ENCODE measurements at places on chromosomes 7 and 10.

DNA sequence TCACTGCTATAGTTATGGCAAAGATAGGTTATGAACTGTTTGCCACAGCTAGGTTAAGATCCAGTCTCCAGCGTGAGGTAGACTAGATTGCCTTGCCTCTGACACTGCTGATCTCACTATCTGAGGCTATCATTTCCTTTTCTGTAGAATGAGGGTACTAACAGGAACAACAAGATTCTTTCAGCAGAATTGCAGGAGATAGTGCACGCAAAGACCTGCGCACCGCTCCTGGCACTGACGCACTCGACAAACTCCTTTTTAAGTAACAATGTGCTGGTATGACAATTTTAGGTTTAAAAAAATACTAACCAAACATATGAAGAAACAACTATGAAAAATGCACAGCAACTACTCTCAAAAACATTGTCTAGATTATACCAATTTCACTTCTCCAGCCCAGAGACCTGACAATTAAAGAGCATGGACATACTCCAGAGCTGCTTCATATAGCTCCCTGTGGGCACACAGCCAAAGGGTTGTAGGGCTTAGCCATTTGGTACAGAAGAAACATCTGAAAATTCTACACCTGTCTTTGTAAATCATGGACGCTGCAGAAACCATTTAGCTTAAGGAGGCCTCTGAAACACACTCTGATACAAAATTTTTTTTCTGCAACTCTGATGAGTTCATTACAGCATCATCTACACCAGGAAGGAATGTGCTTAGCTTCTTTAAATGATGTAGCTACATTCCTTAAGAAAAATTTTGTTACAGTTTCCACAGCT, 7.8 kb downstream of the ADAM12 start:
- DNase-seq, result no peak

GRCh38 chr7:37018954-37019353, 294.7 kb upstream of the AOAH start:
- no peak for DNase-seq

DNA sequence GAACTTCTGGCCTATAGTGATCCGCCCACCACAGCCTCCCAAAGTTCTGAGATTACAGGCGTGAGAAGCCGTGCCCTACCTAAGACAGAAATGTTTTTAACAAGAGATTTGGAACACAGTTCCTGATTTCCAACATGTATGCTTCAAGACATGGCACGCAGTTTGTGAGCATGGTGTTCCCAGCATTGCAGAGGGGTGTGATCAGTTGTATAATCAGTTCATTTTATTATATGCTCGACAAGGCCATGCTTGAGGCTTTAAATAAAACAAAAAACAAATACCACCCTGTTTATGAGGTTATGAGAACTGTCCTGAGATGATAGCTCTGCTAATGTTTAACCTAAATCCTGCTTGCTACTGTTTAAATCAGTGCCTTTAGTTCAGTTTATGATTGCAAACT, 60.2 kb downstream of the TASOR2 start:
- no peak for DNase-seq

DNA sequence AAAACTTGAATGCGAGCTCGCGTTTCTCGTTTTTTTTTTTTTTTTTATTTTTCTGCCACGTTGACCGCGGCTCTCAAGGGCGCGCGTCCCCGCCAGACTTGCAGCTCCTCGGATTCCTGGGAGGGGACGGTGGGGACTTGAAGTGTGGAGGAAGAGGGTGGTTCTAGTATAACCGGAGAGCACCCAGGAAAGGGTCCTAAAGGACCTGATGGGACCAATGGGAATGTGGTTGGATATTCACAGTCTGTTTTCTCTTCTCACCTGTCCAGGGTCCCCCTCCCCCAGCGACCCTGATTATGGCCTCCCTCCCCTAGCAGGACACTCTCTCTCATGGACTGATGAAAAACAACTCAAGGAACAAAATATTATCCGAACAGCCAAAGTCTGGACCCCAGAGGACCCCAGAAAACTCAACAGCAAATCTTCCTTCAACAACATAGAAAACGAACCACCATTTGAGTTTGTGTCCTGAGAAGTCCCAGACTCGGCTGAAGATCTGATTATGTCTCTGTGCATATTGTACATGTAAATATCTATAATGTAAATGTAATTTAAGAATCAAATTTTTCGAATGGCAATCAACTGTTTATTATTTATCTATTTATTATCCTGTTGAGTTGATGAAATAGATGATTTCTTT, 1.4 kb downstream of the PTF1A start:
- DNase-seq, result no peak

DNA sequence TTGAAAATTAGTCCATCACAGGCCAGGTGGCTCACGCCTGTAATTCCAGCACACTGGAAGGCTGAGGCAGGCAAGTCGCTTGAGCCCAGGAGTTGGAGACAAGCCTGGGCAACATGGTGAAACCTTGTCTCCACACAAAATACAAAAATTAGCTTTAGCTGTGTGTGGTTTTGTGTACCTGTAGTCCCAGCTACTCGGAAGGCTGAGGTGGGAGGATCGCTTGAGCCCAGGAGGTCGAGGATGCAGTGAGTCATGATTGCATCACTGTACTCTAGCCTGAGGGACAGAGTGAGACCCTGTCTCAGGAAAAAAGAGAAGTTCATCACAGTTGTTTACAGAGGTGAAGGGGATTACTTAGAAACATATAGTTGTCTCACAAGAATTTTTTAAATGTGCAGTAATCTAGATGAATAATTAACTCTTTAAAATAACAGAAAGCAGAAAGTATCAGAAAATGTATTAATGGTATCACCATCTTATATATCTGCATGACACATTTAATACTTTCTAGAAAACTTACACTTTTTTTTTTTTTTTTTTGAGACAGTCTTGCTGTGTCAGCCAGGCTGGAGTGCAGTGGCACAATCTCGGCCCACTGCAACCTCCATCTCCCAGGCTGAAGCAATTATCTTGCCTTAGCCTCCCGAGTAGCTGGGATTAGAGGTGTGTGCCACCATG, 8.9 kb downstream of the LCOR start:
- DNase-seq, result no peak

DNA sequence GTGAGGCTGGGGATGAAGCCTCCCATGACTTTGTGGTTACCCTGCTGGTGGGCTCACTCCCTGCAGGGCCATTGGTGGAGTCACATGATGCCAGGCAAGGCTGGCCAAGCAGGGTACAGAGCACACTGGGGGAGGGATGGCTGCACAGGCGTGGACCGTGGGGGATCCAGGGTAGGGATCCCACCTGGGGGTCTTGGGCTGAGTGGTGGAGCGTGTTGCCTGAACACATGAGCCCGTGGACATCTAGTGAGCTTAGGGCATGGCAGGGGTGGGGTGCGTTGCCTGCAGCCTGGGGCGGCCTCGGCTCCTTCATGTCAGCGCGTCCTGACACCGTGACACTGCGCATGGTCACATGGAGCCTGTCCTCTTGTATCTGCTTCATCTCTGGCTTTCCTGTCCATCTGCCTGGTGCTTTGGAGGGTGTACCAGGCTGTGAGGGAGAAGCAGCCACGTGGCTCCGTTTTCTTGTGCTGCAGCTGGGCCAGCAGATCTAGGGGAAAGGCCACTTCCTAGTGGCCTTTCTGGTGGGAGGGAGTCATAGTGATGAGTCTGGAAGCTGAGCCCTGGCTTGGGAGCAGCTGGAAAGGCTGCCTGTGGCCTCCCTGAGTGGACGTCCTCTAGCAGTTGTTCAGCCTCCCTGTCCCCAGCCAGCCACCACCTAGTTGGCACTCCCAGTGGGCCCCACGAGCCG, 96.2 kb downstream of the LHPP start:
- DNase-seq, result no peak

DNA sequence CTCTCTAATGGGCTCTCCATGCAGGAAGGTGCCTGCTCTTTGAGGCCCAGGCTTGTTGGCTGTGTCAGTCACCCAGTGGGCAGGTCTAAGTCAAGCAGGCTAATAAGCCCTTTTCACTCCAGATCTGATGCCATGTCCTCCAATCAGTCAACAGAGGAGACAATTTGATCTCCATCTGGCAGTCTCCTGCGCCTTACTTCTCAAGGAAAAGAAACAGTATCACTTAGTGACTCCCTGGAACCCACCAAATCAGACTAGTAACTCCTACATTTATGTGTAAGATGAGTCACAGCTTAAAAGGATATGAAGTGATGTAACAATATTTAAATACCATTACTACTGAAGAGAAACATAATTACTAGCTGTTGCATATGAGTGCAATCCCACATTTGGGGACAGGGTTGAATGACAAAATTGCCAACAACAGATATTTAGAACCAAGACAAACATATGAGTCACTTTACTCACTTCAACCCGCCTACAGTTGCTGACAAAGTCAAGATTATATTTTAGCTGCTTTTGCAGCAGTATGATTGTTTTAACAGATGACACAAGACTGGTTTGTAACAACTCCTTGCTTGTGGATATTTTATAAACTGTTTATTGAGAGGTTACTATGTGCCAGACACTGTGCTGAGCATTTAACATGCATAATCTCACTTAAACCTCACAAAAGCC, 72.1 kb downstream of the USP6NL start:
- peak; percentile 11 for DNase-seq

GRCh38 chr10:104317269-104317710, 21.0 kb downstream of the ITPRIP start:
- peak; percentile 50 for DNase-seq

GRCh38 chr10:127854769-127855590, 37.8 kb downstream of the CLRN3 start:
- DNase-seq, result no peak

- no peak for DNase-seq
Observed at GRCh38 chr10:124328477-124329220, 90.1 kb downstream of the OAT start.

DNA sequence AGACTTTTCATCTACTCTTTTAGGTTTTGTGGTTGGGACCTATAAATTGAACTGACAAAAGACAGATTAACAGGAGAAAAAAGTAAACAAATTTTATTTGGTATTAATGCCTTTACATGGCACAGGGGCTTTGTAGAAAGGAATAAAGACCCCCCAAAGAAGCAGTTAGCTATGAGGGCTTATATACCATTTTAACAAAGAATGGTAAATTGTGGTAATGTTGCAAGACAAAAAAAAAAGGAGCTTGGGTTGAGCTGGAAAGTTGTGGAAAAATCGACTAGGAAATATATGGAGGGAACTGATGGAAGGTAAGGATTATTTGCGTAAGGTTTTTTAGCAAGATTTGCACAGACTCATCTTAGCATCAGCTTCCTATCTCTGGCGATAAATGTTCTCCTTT, 84.6 kb downstream of the JCAD start:
- DNase-seq, result no peak

- peak; percentile 31 for DNase-seq
Observed at GRCh38 chr10:28072573-28072972, 73.7 kb upstream of the ODAD2 start.

GRCh38 chr10:31803606-31804351, 124.9 kb downstream of the ARHGAP12 start:
- peak; percentile 40 for DNase-seq

DNA sequence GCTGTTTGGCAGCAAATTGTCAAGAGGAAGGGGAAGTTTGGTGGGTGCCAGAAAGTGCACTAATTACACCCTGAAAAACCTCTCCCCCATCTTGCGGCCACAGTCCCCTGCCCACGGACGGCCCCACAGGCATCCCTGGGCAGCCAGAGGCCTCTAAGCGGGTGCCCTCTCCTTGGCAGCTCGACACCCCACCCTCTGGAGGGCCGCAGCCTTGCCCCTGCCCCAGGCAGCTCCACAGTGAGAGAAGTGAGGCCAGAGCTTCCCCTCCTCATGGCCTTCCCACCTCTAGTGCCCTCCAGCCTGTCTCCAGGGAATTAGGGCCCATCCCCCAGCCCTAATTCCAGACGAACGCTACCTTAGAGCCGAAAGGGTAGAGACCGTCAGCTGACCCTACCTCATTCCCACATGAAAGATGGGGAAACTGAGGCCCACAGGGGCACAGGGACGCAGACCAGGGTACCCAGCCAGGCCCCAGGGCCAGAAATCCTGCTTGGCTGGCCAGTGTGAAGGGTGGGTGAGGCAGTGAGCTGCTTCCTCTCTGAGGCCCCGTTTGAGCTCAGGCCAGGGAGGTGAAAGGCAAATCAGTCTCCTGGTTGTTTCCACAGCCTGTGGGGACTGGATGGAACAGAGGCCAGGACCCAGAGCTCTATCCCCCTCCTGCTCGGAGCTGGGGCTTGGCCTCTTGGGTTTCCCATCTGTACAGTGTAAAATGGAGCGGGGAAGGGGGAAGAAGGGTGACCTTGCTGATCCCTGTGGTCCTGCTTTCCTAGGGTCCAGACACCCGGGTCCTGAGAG, 10.0 kb downstream of the ZCCHC24 start:
- no peak for DNase-seq

DNA sequence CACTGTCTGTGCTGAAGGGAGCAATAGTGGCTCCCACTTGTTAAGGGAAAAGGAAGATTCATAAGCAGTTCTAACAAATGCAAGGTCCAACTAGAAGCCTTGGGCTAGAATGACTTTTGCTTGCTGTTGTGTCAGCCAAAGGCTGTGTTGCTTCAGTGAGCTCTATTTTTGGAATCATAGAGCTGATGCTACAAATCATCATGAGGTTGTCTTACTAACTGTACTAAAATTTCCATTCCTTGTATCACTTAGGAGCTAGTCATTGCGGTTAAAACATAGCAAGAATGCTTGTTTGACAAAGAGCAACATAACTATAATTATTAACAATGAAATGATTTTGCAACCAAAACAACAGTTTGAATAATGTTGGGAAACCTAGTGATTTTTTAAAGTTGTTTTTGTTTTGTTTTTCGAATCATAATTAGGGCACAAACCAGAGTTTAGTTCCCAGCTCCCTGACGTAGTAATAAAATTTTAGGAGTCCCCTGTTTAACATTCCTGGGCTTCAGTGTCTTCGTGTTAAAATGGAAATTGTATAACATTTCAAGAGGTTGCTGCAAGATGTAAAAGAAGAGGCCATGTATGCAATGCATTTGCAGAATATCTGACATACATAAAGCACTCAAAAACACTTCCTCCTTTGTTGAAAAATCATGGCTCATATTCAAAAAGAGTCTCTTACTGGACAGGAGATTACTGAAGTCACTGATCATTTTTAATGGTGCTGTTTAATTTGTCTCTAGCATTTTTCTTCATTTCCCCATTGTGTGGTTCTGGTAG, 183.4 kb downstream of the MACC1 start:
- peak; percentile 99 for DNase-seq

- DNase-seq, result no peak
Observed at GRCh38 chr10:117096599-117097201, 41.4 kb downstream of the VAX1 start.

- no peak for DNase-seq
Observed at GRCh38 chr7:39697483-39697882, 74.1 kb downstream of the RALA start.

DNA sequence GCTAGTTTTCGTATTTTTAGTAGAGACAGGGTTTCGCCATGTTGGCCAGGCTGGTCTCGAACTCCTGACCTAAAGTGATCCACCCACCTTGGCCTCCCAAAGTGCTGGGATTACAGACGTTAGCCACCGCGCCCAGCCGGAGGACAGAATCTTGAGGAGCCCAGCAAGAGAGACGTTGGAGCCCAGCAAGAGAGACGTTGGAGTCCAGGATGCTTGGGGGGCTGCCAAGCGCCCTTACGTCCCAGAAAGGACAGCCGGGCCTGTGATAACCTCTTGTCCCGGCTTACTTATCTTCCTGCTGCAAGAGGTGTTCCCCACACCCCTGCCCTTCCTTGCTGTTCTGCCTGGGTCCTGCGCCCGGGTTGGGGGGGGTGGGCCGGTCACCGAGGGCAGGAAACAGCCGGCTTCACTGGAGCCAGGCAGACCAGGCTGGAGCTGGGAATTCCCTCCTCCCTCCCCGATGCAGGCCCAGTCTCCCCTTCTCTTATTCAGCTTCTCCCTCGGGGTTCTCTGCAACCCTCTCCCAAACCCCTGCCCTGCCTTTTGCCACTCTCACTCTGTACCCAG, 1.9 kb upstream of the EPHB4 start:
- DNase-seq, result no peak

Data from GM04503 (cell line).